Activated CD8-positive, alpha-beta memory T cell treated with anti-CD3 and anti-CD28 coated beads, Interleukin-2, amount 10 ng/mL, durations not matched to agents 7 days and 5 days (primary cell): ENCODE measurements at places on chromosomes 2 and 18. TPM values are rescaled to one million over a fixed set of nuclear protein-coding genes. Genes with fewer than 3 reads are reported as not detected.
A peak's percentile ranks its signal among the peaks of the same experiment; 100 is the strongest.

The EVX2 gene
- total RNA-seq: not detected

The MYO3B gene
- 0.38 TPM for total RNA-seq

The LMAN2L gene
- 7.5 TPM for total RNA-seq

The RAD51AP2 gene
- total RNA-seq: not detected

The CIB4 gene
- not detected for total RNA-seq

The HAAO gene
- total RNA-seq: not detected

The LYPD6 gene
- total RNA-seq: not detected

The PECR gene
- total RNA-seq: 31.9 TPM

The CPO gene
- not detected for total RNA-seq

The C2orf80 gene
- total RNA-seq: not detected

The COBLL1 gene
- total RNA-seq: not detected

- no peaks in the 10 kb centered on the region for H3K36me3 ChIP-seq
- peaks cover 42% of the 10 kb centered on the region for H3K27me3 ChIP-seq
- no peak overlapping the region for H3K4me3 ChIP-seq
- H3K4me1 ChIP-seq: no peaks in the 10 kb centered on the region
- no peak overlapping the region for H3K27ac ChIP-seq
- DNase-seq: no peak
Measured at GRCh38 chr2:215904101-215904500, 109.2 kb downstream of the MREG start.

DNA sequence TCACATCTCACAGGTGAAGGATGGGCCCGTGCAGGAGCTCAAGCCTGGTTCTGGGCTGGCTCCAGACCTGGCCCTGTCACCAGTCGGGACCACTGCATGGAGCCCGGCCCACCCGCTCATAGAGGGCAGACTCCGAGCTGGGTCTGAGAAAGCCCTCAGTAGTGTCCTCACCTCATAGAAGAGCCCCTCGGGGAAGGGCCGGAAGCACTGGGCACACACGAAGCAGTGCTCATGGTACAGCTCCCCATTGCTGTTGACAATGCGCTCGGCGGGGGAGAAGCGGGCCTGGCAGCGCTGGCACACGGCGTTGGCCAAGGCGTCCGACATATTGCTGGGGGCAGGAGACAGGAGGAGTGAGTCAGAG lies 11.3 kb downstream of the GPR17 start:
- H3K36me3 ChIP-seq: no peaks in the 10 kb centered on the region
- H3K27me3 ChIP-seq: peaks cover 4% of the 10 kb centered on the region
- no peak overlapping the region for H3K4me3 ChIP-seq
- H3K27ac ChIP-seq: no peak overlapping the region
- peaks cover 1% of the 10 kb centered on the region for H3K4me1 ChIP-seq
- DNase-seq: no peak

DNA sequence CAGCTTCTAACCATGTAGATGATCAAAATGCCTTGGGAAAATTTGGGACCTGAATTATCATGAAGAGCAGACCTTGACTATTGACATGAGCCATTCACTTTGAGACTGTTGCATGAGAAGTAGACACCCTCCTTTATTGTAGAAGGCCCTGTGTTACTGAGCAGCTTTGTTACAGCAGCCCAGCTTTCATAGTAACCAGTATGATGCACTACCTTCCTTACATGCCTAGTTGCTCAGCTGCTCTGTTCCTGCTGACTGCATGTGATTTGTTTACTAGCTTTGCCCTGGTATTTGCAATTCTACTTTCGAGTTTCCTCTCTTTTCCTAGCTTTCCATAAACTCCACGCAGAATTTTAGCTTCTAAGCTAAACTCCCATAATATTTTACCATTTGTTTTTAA lies 11.2 kb upstream of the FN1 start:
- H3K4me3 ChIP-seq: no peak overlapping the region
- DNase-seq: no peak
- H3K4me1 ChIP-seq: no peaks in the 10 kb centered on the region
- H3K36me3 ChIP-seq: no peaks in the 10 kb centered on the region

DNA sequence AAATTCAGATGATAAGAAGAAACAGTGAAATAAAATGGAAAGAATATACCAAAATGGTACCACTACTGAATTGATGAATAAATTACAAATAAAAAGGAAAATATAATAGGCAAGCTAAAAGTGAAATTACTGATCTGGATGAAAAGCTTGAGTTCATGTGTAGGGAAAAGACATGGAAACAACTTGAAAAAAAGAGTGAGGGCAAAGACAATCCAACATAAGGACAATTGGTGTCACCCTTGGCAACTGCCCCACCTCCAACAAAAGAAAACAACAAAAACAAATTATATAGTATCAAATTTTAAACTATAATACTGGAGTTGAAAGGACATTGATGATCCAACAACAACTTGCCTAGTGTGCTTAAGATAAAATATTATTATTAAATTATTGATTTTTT lies 37.6 kb downstream of the PPP1R1C start:
- H3K27ac ChIP-seq: no peak overlapping the region
- H3K36me3 ChIP-seq: no peaks in the 10 kb centered on the region
- DNase-seq: no peak

- H3K4me3 ChIP-seq: no peak overlapping the region
- no peaks in the 10 kb centered on the region for H3K36me3 ChIP-seq
- DNase-seq: no peak
Measured at GRCh38 chr18:58965291-58966004, 100.8 kb downstream of the ZNF532 start.

DNA sequence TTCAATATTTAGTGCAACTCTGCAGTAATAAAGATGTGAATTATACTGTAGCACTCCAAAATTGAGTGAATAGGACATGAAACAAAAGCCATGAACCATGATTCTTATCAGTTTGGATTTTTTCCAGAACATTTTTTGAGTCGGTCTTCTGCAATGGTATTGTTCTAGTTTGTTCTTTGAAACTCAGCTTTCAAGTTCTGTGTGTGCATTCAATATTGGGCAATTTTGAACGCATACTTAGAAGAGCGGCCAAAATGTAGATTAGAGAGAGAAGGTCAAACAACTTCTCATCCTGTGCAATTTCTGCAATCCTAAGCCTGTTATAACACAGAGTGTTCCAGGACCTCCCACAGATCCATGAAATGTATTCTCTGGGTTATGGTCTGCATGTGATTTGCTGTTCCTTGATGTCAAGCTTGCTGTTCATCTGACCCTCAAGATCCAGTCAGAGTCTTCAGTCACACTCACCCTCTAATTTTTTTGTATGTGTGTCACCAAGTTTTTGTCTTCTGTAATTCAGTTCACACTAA lies 48.3 kb downstream of the TSPYL6 start:
- no peak for DNase-seq
- peaks cover 5% of the 10 kb centered on the region for H3K4me1 ChIP-seq
- no peaks in the 10 kb centered on the region for H3K36me3 ChIP-seq
- no peak overlapping the region for H3K27ac ChIP-seq

GRCh38 chr2:149258531-149258930 lies 71.9 kb upstream of the LYPD6 start:
- DNase-seq: no peak
- peaks cover 9% of the 10 kb centered on the region for H3K27me3 ChIP-seq
- no peak overlapping the region for H3K27ac ChIP-seq
- no peak overlapping the region for H3K4me3 ChIP-seq

DNA sequence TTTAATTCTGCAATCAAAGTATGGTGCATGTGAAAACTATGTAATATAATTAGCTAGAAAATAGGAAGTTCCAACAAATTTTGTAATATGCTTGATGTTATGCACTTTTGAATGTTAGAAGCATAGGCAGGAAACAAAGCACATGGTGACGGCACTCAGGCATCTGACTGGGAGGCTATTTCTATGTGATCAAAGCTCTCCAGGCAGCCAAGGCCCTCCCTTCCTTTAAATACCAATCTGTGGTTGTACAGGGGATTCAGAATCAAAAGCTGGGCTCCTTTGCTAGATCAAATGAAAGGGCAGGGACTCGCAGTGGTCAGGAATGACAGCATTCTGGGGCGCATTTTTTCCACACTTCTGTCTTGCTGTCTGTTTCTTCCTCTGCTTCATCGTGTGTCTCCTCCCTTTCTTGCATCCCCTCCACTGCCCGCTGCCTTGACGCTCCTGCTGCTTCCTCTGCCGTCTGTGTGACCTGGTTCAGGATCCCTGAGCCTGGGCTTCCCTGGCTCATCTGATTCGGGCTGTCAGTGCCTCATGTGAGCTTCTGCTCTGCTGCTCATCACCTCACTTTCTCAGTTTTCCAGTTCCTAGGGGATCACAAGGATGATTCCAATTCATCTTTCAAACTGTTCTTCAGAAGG lies 30.9 kb downstream of the TMEM182 start:
- H3K4me1 ChIP-seq: no peaks in the 10 kb centered on the region
- no peaks in the 10 kb centered on the region for H3K36me3 ChIP-seq
- no peaks in the 10 kb centered on the region for H3K27me3 ChIP-seq
- no peak overlapping the region for H3K4me3 ChIP-seq
- no peak for DNase-seq

- H3K27me3 ChIP-seq: no peaks in the 10 kb centered on the region
- H3K36me3 ChIP-seq: no peaks in the 10 kb centered on the region
- no peak overlapping the region for H3K4me3 ChIP-seq
- H3K27ac ChIP-seq: no peak overlapping the region
- peaks cover 32% of the 10 kb centered on the region for H3K4me1 ChIP-seq
Measured at GRCh38 chr2:46988733-46989481, 73.3 kb upstream of the MCFD2 start.

- H3K36me3 ChIP-seq: no peaks in the 10 kb centered on the region
- H3K4me3 ChIP-seq: no peak overlapping the region
- DNase-seq: no peak
- no peak overlapping the region for H3K27ac ChIP-seq
- H3K27me3 ChIP-seq: no peaks in the 10 kb centered on the region
- no peaks in the 10 kb centered on the region for H3K4me1 ChIP-seq
Measured at GRCh38 chr2:237068005-237068576, 17.6 kb upstream of the COPS8 start.

DNA sequence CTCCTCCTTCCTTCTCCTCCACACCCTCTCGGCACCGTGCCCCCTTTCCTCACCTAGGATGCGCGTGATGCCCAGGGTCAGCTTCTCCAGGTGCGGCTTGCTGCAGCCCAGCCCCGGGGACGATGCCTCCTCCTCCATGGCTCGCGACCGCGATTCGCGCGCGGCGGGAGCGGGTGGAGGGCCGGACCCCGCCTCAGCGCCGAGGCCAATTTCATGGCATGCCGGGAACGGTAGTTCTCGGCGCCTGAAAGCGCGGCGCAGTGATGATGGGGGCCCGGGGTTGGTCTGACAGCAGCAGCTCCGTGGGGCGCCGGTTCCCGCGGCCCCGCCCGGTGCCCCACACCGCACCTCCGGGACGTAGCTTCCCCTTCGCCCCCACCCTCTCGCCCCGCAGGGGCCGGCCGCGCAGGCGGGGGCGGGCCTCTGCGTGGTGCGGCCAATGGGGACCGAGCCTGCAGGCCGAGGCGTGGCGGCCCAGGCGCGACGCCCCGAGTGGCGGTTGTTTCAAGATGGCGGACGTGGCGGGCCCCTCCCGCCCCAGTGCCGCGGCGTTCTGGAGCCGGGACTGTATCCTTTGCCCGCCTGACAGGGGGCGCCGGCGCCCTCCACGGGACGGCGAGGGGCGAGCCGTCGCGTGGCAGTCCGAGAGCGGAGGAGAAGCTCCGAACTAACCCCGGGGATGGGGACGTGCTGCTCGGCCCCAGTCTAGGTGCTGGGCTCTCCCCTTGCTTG lies at the start of the genes KIAA1328 and TPGS2:
Gene KIAA1328 (plus strand): TSS at position 498 of the 732 bp plus-strand sequence. CDS start 12 bp downstream, at position 510.
Gene TPGS2 (minus strand): TSS at position 373 of the 732 bp plus-strand sequence. CDS start 235 bp downstream, at position 138.
- peaks cover 24% of the 10 kb centered on the region for H3K36me3 ChIP-seq
- no peaks in the 10 kb centered on the region for H3K27me3 ChIP-seq
- H3K4me1 ChIP-seq: peaks cover 46% of the 10 kb centered on the region
- DNase-seq: peak; percentile 92
- H3K27ac ChIP-seq: peak within 1 kb of the TSS; percentile 94
- H3K4me3 ChIP-seq: peak within 1 kb of the TSS; percentile 92

DNA sequence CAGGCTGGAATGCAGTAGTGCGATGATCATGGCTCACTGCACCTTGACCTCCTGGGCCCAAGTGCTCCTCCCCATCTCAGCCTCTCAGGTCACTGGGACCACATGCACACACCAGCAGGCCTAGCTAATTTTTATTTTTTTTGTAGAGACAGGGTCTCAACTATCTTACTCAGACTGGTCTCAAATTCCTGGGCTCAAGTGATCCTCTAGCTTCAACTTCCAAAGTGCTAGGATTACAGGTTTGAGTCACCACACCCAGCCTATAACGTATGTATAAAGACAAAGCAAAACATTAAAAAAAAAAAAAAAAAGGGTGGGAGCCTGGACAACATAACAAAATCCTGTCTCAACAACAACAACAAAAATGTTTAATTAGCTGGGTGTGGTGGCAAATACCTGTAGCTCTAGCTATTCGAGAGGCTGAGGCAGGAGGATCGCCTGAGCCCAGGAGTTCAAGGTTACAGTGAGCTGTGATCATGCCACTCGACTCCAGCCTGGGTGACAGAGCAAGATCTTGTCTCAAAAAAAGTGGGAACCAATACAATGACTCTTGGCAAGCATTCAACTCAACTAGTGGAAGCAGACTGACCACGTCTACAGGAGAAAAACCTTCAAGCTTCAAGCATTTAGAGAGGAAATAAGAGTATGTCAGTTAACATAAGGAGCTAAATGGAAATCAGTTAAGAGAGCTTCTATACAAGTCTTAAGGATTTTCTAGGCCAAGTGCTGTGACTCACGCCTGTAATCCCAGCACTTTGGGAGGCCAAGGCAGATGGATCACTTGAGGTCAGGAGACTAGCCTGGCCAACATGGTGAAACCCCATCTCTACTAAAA lies 2.6 kb downstream of the GTF3C2 start:
- H3K4me3 ChIP-seq: no peak overlapping the region
- peaks cover 10% of the 10 kb centered on the region for H3K36me3 ChIP-seq
- H3K27ac ChIP-seq: no peak overlapping the region
- no peaks in the 10 kb centered on the region for H3K27me3 ChIP-seq
- DNase-seq: no peak
- peaks cover 48% of the 10 kb centered on the region for H3K4me1 ChIP-seq

GRCh38 chr2:188459061-188459460 lies 167.4 kb downstream of the GULP1 start:
- no peaks in the 10 kb centered on the region for H3K36me3 ChIP-seq
- H3K4me1 ChIP-seq: no peaks in the 10 kb centered on the region
- H3K4me3 ChIP-seq: no peak overlapping the region
- no peaks in the 10 kb centered on the region for H3K27me3 ChIP-seq

DNA sequence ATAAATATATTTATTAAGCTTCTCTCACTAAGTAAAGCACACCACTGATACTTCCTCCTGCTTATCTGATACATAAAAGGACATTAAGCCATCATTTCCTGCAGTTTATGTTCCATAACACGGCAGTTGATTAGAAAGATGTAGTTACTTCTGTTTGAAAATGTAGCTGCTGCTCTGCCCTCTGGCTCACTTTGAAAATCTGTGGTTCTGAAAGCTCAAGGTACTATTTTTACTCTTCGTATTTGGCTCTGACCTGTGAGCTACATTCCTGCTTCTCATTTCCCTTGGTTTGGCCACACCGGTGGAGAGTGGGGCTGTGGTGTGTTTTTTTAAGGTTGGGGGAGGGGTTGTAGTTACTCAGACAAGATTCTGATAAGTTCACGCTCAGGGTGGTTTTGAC lies 12.8 kb upstream of the TTN start:
- H3K27ac ChIP-seq: peak overlapping the region; percentile 9
- H3K27me3 ChIP-seq: peaks cover 2% of the 10 kb centered on the region
- no peak overlapping the region for H3K4me3 ChIP-seq
- H3K36me3 ChIP-seq: no peaks in the 10 kb centered on the region
